ENCODE measurements at places on chromosomes 7 and 10.
A peak's percentile ranks its signal among the peaks of the same experiment; 100 is the strongest.

DNA sequence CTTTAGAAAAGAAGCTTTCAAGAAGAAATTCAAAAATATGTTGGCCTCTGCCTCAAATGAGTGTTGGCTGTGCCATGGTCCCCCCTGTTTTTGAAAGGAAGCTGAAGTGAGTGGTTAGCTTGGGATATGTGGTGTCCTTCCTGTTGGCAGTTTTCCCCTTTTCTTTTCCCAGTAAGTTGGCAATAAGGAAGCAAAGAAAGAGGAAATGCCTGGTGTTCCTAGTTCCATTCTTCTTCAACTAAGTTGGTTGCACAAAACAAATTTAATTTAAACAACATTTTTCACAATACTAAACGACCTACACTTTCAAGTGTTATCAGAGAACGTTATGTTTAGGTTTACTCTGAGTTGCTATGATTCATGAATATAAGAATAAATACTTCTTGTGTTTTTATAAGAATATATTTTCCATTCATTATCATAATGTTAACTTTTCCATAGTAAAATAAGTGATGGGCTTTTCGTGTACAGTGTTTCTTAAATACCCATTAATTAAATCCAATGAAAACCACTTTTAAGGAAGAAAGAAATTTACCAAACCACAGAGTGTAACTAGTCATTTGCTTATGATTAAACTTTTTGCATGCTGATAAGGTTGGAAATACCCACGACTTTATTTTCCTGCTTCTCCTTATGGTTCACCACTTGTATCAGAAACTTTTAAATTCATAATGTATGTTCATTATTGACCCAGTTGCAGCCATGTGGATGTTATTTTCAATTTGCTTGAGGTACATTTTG is 7.7 kb downstream of the HDAC9 start:
- no peak for DNase-seq

DNA sequence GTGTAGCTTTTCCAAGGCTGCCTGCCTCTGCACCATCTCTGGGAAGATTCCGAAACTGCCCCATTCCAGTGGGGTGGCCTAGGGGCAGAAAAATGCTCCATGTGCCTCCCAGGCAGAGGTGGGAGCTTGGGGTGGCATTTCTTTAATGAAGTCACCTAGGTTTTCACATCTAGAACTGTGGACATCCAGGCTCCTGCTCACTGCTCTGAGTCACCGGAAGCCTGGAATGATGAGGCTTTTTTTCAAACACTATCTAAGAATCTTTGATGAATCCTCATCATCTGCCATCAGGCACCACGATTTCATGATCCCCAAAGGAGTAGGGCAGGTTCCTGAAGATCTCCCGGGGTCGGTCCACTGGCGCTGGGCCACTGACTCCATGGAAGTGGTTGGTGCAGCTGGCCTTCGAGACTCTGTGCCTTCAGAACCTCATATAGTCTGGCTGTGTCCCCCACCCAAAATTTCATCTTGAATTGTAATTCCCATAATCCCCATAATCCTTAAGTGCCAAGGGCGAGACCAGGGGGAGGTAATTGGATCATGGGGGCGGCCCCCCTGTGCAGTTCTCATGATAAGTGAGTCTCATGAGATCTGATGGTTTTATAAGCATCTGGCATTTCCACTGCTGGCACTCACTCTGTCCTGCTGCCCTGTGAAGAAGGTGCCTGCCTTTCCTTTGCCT is 37.1 kb downstream of the MTURN start:
- no peak for DNase-seq

- DNase-seq, result no peak
Measured at GRCh38 chr7:106100863-106101629, 11.1 kb downstream of the SYPL1 start.

DNA sequence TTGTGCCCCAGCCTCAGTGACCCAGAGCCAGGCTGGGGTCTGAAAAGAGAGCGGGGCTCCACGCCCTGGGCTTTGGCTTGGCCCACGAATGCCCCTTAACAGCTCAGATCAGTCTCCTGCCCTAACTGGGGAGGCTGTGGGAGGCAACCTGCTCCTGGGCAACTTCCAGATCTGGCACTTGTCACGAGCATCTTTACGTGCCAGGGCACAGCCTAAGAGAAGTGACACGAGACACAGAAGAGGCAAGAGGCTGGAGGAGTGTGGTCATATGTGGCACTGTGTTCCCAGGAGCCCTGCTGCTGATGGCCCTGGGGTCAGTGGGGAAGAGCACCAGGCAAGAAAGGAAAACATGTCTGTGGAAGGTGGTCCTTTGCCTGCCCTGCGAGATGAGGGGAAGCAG is 97.8 kb upstream of the BTBD16 start:
- DNase-seq, result no peak

- no peak for DNase-seq
Measured at GRCh38 chr10:101130141-101130540, 959 bp upstream of the TLX1 start.

GRCh38 chr10:76624470-76624869 is 1013.1 kb downstream of the KCNMA1 start:
- DNase-seq, result no peak

- DNase-seq, result peak; percentile 14
Measured at GRCh38 chr10:5094265-5095205, at the start of gene AKR1C3. Gene AKR1C3, plus strand, starts transcription at chr10:5094414. Its CDS starts 31 bp downstream, at chr10:5094445.

DNA sequence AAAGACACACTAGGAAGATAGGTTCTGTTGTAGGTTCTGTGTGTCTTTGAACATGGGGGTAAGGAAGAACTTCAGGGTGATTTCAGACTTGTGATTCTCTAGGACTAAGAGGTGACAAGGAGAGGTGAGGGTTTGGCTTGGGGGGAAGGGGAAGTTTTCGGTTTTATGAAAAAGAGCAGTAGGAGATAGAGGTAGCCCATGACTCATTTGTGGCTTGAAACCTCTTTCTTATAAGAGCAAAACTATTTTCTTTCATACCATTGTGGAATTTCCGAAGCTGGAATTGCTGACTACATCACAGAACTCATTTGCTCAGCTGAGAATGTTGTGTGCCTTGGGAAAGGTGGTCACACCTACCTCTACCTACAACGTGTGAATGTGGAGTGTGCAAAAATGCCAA is 39.6 kb upstream of the IKZF1 start:
- DNase-seq, result no peak

DNA sequence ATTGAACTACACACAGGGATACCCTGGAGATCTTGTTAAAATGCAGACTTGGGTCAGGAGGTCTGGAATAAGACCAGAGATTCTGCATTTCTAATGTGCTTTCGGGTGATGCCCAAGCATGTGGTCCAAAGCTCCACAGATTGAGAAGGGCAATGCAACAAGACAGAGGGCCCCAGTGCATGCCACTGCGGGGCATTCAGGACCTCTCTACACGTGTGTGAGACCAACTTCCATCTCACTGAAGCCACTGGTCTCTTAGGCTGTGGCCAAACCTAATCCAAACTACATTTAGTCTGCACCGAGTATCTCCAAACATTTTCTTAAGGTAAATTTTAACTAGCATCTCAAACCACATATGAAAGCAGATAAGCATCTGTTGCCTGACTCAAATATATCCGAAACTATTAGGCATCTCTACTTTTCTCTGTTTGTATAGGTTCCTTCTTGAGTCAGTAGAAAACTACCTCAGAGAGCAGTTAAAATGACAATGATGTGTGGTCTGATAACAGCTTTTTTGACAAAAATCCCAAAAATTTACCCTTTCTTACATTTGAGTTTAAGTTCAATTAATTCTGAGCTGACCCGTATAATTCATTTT is 107.5 kb downstream of the ELMO1 start:
- DNase-seq, result no peak

GRCh38 chr7:41869596-41869995 is 166.7 kb upstream of the INHBA start:
- no peak for DNase-seq

DNA sequence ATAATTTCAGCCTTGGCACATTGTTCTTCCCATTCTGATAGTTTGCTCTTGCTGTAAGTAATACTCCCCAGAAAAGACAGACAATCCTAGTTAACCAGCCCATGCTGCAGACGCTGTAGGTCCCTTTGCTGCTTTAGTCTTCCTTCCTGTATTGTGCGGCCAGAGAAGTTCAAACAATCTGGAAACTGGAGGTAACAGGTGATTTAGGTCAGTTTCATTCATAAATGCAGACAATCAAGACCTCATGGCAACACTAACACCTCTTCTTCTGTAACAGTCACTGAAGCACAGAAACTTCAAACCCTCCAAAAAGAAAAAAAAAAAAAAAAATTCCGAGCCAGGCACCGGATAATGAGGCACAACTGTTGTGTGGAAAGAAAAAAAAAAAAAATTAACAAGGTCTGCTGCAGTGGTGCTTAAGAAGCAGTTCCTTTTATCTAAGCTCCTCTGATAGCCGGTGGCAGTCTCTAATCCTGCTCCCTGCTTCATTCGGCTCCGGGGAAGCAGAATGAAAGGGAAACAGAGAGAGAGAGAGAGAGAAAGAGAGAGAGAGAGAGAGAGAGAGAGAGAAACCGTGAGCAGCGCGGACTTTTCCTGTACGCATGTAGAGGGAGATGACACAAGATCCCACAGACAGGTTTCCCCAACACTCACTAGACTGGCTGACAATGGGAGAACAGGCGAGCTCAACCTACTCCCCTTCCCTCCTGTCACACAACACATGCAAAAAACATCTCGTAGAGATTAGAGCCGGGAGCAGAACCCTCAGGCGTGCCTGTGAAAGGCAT is at the start of gene SEMA3A:
Gene SEMA3A, minus strand, starts transcription at position 306 of the 788 bp plus-strand sequence. Its CDS starts 203 bp downstream, at position 103.
- DNase-seq, result no peak

DNA sequence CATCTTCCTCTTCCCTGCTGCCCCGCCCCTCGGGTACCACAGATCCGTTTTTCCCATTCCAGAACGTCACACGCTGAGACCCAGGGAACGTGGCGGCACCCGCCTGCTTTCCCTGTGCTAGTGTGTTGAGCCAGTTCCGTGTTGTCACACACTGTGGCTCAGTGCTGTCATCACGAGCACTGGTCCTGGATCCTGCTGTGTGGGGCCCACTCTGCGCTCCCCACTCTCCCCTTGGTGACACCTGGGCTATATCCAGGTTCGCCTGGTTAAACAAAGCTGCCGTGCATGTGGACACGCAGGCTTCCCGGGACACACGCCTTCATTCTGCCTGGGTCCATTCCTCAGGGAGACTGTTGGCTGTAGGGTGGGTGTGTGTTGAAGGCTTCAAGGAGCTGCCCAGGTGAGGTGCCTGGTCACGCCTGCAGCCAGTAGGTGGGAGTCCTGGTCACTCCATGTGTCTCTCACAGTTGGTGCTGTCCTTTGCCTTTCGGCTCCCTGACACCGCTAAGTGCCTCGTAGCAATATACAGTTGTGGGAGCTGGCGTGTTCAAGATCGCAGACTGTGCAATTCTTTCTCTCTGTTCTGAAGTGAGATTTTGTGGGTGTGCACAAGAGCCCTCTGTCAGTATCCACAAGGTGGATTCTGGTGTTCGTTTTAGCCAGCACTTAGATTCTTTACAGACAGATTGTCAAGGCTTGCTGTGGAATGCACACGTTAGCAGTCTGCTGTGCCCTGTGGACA is 88.6 kb downstream of the INPP5A start:
- no peak for DNase-seq

DNA sequence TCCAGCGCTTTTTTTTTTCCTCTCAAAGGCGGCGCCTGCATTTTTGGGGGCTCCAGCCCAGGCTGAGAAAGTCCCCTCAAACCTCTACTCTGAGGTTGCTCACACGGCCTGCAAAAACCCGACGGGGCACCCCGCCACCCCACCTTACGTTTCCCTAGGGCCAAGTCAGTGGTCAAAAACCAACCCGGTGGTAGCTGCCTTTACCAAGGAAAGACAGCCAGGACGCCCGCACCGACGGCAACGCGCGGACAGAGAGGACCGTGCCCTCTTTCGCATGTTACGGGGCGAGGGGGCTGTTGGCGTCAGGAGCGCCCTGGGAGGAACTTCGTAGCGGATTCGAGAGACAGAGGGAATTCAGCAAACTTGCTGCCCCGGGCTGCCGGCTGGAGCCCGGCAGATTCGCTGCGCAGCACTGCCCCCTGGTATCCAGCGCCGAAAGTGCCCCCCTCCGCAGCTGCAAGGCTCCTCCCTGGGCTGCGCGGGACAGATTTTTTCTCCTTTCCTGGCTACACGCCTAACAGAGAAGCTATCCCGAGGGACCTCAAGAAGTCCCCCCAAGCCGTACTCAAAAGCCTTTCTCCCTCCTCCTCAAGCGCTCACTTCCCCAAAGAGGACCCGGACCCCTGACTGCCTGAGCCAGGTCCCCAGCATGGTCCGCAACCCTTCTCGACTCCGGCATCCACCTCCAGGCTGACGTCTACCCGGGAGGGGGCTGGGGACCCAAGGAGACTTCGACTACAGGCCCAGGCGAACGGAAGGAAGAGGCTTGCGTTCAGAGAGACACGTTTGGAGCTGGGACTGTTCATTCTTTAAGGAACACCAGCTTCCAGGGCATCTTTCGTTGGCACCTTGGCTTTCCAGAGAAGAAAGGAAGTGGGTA is 27.7 kb upstream of the VAX1 start:
- no peak for DNase-seq

- no peak for DNase-seq
Measured at GRCh38 chr7:81234896-81235295, 316.0 kb upstream of the SEMA3C start.

GRCh38 chr10:6064119-6064518 is 2.0 kb upstream of the IL2RA start:
- no peak for DNase-seq

- no peak for DNase-seq
Measured at GRCh38 chr7:33901199-33901598, 4.1 kb upstream of the BMPER start.

DNA sequence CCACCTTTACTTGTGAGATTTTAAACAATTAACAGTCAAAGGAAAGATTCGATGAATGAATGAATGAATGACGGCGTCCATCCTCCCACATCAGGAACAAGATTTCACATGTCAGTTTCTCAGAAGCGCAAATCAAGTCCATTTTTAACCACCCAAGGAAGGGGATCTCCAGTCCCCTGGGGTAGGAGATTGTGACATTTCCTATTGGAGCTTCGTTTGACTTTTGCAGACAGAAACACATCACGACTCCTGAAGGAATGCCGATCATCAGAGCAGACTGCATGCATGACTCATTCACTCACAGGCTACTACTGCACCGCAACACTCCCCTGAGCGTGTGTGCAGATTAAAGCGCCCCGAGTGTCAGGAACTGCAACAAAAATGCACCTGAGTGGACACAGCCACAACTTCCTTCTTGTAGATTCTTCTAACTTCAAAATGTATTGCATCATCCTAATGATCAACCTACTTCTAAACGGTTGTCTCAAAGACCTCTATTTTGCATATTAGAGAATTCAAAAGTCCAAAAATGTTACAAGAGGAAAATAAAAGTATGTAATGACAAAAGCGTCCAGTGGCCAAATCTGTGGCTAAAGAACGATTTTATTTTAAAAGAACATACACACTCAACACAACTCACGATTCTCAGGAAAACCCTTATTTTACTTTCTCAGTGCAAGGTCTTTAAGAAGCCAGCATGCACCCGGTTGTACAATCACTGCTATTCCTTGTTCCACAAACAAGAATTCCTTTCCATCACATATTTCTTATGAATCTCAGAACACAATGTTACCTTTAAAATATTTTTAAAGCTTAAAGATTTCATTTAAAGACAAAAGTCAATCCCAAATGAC is 172.6 kb downstream of the FAM107B start:
- peak; percentile 15 for DNase-seq

- DNase-seq, result no peak
Measured at GRCh38 chr7:138726288-138726687, 25.1 kb upstream of the SVOPL start.

Data from activated naive CD4-positive, alpha-beta T cell (primary cell).